ENCODE measurements at places on chromosomes 1 and 21.
A peak's percentile ranks its signal among the peaks of the same experiment; 100 is the strongest.

- no peak for DNase-seq
Observed at GRCh38 chr1:17244821-17245740, 3.8 kb upstream of the PADI3 start.

DNA sequence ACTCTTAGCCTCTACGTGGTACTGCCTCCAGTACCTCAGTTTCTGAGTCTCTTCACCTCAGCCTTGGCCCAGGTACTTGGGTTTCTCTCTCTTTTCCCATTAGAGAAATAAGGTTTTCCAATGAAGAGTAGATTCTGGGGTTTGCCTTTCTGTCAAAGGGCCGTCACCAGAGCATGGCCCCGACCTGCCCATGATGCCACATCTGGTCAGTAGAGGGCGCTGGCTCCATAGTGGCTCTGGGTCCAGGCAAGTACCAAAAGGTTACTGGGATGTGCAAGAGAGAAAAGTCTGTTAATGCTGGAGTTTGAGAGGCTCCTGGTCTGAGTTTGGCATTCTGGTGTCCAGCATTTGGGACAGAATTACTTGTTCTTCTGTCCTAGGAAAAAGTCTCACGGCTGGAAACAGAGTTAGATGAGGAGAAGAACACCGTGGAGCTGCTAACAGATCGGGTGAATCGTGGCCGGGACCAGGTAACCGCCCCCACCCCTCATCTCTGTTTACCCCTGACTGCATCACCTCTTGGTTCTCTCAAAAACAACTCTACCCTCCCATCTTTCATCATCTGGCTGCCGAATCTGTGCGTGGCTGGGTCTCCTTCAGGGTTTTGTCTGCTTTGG lies 5.3 kb upstream of the TUFT1 start:
- peak; percentile 61 for DNase-seq

- no peak for DNase-seq
Observed at GRCh38 chr21:44994695-44995342, 55.0 kb downstream of the SLX9 start.

DNA sequence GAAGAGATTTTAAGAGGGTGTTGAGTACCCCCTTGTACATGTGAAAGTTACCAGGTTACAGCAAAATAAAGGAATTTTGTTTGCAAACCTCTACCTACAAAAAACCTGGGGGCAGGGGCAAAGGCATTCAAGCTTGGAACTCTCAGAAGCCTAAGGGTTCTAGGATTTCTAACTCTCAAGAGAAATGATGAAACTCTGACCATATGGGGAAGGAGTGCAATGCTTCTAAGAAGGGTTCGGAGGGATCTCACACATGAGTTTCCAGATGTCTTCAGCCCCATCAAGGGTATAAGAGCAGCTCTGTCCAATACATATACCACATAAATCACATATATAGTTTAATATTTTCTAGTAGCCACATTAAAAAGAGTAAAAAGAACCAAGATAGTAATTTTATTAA lies 7.3 kb upstream of the FCGR2A start:
- no peak for DNase-seq

DNA sequence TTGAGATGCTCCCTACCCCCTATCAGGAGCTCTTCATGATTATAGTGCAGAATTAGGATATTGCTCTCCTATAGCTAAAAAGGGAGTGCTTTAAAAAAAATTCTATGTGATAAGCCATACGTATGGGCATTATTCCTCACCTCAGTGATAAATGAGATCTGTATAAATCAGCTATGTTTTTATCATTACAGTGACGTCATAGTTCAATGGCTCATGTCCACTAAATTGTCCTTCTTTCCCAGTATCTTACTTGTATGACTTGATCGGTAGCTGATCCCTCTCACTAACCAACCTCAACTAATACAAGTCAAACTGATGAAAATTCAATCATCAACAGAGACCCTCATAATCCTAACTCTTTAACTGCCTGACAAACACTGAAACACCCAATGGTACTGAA lies 93.3 kb downstream of the TBX15 start:
- DNase-seq: no peak

GRCh38 chr21:43351501-43352153 lies 75.3 kb downstream of the SIK1 start:
- no peak for DNase-seq

GRCh38 chr1:203244776-203245175 lies 15.3 kb upstream of the CHIT1 start:
- no peak for DNase-seq

- peak; percentile 59 for DNase-seq
Observed at GRCh38 chr1:224589006-224589405, 27.1 kb upstream of the CNIH3 start.

- DNase-seq: peak; percentile 75
Observed at GRCh38 chr21:31343680-31344480, at the start of gene TIAM1. TIAM1 (minus strand) TSS chr21:31344261; CDS start chr21:31266972, 77,289 bp downstream.

- no peak for DNase-seq
Observed at GRCh38 chr1:2001773-2002411, 1.7 kb downstream of the CFAP74 start.

DNA sequence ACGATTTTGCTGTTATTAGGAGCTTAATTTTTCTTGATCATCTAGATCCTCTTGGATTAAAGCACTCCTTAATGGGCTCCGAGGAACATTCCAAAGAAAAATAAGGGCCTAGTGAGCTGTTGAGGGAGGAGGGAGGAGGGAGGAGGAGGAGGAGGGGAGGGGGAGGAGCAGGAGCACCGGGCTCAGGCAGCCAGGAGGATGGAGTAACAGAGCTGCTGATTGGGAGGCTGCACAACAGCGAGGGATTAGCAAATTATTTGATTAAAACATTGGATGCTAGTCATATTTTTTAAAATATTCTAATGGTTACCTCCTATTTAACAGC lies 302.1 kb upstream of the RRP15 start:
- DNase-seq: no peak

DNA sequence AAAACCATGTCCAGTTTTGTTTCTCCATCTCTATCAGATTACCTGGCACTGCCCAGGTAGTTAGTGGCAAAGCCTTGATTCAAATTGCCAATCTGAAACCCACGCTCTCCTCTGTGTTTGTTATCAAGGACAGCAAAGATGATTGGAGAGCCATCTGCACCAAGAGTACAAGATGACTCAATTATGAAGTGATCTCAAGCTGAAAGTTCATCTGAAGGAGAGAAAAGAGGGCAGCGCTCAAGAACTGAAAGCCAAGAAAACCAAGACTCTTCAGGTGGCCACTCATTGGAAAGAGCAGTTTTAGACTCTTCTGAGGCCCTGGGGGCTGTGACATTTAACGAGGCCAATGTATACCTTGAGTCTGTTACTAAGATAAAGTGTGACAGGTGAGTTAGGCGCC lies 13.8 kb downstream of the RXRG start:
- DNase-seq: no peak

GRCh38 chr21:34690041-34690792 lies 21.4 kb downstream of the CLIC6 start:
- no peak for DNase-seq

DNA sequence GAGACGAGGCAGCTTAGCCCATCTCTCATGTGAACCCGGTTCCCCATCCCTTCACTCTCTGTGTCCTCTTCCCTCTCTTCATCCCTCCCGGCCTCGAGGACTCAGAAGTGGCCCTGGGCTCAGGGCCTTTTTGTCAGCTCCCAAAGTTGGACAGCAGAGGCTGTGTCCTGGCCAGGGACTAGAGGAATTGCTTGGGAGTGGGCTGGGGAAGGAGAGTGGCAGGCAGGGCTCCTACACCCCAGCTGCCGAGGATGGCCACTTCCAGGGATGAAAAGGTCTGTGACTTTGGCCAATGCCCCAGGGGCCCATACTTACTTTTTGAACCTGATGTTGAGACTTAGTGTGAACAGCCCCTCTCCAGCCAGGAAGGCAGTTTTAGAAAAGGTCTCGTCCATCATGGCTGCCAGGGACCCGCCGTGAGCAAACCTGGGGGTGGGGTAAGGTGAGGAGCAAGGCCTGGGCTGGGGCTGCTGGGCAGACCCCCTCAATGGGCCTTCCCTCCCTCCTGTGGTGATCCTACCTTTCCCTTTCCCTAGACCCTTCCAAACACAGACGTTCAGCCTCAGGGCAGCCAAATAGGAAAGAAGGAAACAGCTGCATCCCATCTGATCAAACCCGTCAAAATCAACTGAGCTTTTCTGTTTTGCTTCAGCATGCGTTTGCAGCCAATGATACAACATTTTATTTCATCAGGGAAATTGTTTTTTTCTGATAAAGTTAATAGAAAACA lies 5.5 kb downstream of the THEM5 start:
- no peak for DNase-seq

- no peak for DNase-seq
Observed at GRCh38 chr1:164756741-164757140, 197.8 kb downstream of the PBX1 start.

- peak; percentile 47 for DNase-seq
Observed at GRCh38 chr1:2405588-2406295, 6.6 kb downstream of the PEX10 start.

- no peak for DNase-seq
Observed at GRCh38 chr1:67018574-67018973, 35.4 kb downstream of the SLC35D1 start.

Measured in fibroblast of skin of abdomen (primary cell).